Activated T-cell treated with anti-CD3 and anti-CD28 coated beads for 1 hour (primary cell): ENCODE measurements at places on chromosomes 2 and 18.

DNA sequence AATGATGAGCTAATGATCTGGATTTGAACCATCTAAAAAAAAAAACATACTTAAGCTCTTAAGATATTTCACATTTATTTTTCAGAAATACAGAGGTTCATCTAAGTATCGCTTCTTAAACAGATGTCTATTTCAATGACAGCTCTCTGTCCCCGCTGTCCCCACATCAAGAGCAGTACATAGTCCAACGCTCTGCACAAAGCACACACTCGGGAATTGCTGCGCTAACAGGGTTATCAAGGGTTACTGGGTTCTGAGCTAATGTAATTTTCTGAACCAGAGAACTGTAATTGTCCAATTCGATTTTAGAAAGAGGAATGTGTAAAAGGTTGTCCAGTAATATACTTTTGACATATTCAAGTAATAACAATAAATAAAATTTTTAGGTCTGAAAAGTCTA, 58.8 kb upstream of the ST8SIA5 start:
- no peak for DNase-seq

DNA sequence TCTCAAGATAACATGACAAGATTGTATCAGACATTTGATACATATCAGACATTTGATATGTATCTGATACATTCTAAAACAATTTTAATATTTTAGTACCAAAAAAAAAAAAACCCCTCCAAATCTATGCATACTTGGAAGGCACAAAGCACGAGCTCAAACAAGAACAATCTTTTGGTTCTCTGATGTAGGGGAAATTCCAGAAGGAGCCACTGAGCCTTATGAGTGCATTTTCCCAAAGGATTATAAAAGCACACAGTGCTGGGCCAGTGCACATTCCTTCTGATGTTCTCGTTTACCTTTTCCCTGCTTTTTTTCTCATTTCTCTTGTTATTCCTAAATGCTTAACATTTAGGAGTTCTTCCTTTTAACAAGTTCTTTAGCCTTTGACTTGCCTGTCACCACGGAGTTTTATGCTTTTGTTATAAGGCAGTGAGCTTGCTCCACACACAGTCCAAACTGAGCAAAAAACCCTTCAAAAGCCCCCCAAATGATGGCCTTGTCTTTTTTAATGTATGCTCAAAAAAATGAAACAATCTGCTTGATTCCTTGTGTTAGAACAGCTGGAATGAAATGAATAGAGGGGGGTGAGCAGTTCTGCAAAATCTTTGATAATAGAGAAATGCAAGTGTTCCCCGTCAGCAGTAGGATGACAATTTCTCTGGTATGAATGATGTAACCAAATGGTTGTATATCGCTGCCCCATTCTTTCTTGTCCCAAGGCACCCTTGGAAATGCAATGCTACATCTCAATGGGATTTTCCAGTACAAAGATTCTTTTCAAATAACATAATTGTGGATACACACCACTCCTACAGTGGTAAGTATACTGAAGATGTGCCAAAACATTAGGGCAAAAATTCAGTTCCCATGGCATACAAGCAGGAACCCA, 597.2 kb upstream of the ZEB2 start:
- no peak for DNase-seq

- no peak for DNase-seq
Measured at GRCh38 chr2:20900052-20900636, 77.2 kb upstream of the LDAH start.

- DNase-seq, result no peak
Measured at GRCh38 chr2:145386973-145387372, 867.1 kb upstream of the ZEB2 start.

- DNase-seq, result no peak
Measured at GRCh38 chr18:67290421-67290820, 226.1 kb downstream of the DSEL start.

DNA sequence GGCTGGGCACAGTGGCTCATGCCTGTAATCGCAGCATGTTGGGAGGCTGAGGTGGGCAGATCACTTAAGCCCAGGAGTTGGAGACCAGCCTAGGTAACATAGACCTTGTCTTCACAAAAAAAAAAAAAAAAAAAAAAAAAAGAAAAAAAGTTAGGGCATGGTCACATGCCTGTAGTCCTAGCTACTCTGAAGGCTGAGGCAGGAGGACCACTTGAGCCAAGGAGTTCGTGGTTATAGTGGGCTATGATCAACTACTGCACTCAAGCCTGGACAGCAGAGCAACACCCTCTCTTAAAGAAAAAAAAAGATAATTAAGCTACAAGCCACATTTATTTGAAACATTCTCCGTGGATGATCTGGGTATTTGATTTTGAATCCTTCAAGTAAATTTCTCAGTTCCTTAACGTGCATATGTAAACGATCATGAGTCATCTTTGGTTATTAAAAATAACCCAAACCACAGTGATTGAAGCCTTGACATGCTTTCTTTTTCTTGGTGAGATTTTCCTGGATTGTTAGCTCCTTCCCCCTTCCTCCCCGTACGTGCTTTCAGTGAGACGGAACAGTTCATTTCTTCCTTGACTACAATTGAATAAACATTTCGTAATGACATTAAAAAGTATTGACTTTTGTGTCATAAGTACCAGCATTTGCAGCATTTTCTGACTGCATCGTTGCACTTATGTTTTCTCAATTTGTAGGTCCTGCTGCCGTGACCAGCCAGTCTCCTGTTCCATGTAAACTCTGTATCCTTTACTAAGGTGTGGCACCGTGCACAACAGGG, 20.3 kb downstream of the RMC1 start:
- no peak for DNase-seq

DNA sequence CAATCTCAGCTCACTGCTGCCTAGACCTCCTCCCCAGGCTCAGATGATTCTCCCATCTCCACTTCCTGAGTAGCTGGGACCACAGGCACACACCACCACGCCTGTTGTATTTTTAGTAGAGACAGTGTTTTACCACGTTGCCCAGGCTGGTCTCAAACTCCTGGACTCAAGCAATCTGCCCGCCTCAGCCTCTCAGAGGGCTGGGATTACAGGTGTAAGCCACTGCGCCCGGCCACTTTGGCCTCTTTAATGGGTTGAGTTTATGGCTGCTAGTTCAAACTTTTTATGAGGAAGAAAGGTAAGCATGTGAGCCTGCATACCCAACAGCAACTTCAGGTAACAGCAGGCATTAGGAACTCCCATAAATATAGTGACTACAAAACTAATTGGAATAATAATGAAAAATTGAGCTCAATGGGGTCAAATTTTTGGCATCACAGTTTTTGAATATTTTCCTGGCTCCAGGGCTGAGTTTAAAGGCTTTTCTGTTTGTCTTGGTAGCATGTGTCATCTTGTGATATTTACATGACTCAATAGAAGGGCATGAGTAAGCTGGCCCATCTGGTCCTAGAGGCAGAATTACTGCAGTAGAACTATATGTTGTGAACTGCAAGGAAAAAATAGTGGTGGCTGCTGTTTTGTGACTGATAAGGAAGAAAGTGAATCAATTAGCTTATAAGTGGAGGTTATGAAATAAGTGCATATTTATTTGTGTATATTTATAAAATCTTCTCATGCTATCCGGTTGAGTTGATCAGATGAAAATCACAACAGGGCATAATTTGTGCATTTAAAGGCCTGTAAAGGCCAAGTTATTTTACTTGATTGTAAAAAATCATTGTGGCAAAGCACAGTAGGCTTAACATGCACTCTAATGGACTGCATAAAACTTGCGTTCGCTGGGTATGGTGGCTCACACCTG, 24.8 kb downstream of the GALM start:
- DNase-seq, result no peak

DNA sequence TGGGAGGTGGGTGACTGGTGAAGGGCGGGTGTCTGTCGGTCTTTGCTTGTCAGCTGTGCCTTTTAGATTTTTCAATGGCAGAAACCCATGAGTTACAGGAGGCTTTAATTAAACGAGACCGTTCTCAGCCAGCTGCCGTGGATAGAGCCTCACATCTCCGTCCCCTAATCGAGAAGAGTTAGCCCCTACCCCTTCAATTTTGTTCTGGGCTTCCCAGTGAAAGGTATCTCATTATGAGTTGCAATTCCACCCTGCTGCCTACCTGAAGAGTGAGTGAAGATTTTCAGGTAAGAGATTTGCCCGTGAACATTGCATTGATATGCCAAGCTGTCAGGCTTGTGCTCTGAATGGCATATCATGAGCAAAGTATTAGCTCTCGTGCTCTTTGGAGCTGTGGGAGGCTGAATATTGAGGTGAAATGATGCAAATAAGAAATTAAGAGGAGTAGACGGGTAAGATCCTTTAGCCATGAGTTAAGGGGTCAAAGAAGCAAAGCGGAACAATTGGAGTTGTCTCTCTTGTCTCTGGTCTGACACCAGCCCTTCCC, 118.7 kb upstream of the MSTN start:
- no peak for DNase-seq

- DNase-seq, result no peak
Measured at GRCh38 chr2:222897898-222898297, 37.1 kb downstream of the ACSL3 start.

GRCh38 chr2:100317634-100318033, 4.7 kb downstream of the LONRF2 start:
- DNase-seq, result no peak

DNA sequence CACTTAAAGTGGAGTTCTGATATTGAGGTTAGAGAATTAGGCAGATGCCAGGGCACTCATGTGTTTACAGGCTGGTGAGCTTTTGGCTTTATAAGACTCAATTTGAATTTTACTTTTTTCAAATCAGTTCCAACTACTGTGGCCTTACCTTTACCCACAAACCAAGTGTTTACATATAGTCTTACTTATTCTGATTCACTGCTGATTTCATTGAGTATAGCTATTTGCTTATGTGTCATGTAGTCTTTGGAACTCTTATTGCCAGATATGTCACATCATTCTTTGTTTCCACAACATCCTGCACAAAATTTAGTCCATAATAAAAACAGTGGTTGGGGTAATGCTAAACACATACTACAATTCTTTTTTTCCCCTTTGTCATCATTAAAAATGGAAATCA, 96.5 kb downstream of the XIRP2 start:
- no peak for DNase-seq

DNA sequence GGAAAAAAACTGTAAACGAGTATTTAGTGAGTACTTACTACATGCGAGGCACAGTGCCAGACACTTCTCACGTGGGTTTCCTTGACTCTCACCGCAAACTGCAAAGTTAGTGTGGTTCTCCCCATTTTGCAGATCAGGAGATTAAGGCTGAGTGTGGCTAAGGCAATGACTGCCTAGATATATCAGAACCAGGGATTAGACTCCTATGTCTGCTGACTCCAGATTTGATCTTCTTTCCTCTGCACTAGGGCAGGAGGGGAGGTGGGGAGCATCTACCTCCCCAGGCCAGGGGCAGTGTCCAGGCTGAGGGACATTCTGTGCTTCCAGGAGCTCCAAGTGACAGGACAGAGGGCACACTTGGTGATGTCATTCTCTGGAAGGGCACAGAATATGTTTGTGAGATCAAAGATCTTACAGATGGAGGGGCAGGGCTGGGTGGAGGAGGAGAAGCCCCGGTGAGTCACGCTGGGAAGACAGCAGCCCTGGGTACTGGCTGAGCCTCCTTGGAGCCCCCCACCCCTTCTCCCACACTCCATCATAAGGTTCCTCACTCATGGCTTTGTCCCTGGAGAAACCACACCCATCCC, 92.4 kb downstream of the RHOB start:
- no peak for DNase-seq

GRCh38 chr2:64866797-64867196, 122.4 kb upstream of the SLC1A4 start:
- no peak for DNase-seq

DNA sequence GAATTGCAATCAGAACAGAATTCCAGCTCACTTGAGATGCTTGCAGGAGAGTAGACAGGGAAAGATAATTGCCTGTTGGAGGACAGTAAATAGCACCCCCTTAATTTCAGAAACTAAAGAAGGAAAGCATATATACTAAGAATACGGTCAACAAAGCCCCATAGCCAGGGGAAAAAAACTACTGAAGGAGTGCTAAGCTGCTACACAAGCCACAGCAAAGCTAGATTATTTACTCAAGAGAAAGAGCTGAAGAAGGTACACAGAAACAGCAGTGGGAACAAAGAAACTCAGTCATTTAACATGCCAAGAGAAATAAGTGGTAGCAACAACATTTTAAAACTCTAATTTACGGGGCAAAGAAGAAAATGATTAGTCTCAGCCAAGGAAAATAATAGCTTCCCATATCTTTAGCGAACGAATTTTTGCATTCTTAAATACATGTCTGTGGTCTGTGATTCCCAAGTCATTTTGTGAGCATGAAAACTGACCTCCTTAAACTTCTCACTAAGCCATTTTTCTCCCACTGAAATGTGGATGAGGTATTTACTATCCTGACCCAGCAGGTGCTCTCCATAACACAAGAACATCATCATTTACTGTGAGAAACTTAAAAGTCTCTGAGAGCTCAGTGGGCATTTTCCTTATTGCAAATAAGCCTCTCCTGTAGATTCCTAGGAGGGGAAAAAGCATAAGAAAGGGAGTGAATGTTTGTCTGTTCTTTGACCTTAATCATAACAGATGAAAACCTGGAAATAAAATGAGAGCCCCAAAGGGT, 196.0 kb downstream of the PAX3 start:
- no peak for DNase-seq
